OCI-LY7 (cell line): ENCODE measurements at places on chromosomes 1 and 21. TPM values are rescaled to one million over a fixed set of nuclear protein-coding genes. Genes with fewer than 3 reads are reported as not detected.
A peak's percentile ranks its signal among the peaks of the same experiment; 100 is the strongest.

DNA sequence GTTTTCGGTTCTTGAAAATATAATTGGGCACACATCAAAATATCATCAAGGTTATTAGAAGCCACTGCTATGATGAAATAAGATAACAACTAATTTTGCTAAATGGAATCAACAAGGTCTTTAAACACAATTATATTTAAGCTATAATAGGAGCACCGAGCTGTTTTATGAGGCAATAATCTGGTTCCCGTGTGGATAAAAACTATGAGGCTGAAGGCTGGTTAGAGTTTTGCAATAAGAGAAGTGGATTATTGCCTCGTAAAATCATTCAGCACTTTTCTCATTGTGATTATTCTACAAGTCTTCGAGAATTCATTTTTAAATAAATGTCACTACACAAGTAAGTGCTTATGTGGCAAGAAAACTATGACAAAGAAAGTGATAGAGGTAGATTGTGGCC is 975.7 kb upstream of the ADGRL2 start:
- DNase-seq = no peak

GRCh38 chr1:70024272-70024671 is 181.1 kb downstream of the LRRC40 start:
- no peak for DNase-seq

DNA sequence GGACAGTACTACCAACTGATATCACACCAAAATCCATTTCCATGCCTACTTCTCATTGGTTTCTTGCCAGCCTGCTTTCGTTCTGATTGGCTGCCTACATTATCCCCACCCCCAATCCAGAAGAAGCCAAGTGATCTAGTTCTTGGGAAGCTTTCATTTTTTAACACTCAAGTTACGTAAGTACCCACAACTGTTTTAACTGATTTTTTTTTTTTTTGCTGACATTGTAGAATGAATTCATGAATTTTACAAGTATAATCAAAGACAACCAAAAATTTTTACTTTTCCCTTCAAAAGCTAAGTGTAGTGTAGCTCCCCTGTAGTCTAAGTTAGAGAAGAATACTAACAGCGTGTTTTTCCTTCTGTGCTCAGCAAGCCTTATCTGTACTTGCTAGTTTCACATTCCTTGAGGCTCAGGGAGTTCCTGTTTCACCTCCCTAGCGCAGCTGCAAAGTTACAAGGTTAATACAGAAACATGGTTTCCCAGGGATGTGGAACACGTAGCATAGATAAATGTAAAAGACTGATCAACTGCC is at the start of gene SLC9C2:
Gene SLC9C2 (minus strand): TSS at position 17 of the 536 bp plus-strand sequence. CDS start 1,296 bp downstream, outside the sequence.
- peak; percentile 3 for DNase-seq

- DNase-seq = peak; percentile 82
Observed at GRCh38 chr1:236284291-236284721, 2.5 kb upstream of the ERO1B start.

DNA sequence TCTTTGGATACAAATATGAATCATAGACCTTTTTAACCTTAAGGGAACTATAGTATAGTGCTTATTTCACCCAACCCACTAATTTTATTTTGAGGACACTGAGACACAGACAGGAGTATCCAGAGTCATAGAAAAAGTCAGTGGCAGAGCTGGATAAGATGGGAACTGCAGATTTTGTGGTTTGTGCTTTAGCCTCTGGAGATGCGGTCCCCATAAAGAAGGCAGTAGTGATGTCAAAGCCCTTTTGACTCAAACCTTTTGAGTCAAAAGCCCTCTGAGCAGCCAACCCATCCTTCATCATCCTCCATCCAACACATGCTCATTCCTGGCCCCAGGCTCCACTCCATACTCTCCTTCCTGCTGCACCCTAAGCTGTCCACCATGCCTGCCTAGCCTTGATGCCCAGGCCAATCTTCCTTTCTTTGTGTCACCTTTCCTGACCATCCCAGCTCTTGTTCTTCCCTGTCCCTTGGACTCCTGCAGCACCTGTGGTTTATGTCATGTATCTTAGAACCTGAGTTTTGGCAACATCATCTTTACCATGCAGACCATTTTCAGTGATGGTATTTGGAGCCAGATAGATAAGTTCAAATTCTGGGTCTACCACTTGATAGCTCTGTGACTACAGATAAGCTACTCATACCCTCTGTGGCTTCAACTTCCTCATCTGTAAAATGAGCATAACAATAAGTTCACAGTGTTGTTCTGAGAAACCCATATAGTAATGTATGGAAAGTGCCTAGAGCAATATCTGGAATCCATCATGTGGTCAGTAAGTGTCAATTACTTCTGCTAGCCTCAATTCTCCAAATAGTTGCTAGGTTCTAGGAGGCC is 20.1 kb downstream of the SLAMF1 start:
- no peak for DNase-seq

- no peak for DNase-seq
Observed at GRCh38 chr1:8312235-8313218, 5.4 kb upstream of the SLC45A1 start.

- DNase-seq = no peak
Observed at GRCh38 chr1:151553659-151554058, 13.6 kb downstream of the TUFT1 start.

GRCh38 chr1:18645747-18646090 is 15.1 kb downstream of the PAX7 start:
- no peak for DNase-seq

GRCh38 chr1:70361727-70362398 is 7.3 kb upstream of the ANKRD13C start:
- DNase-seq = no peak

GRCh38 chr1:179141592-179142251 is 59.9 kb downstream of the TOR3A start:
- no peak for DNase-seq

GRCh38 chr1:26616881-26617280 is 78.9 kb upstream of the ARID1A start:
- DNase-seq = no peak

DNA sequence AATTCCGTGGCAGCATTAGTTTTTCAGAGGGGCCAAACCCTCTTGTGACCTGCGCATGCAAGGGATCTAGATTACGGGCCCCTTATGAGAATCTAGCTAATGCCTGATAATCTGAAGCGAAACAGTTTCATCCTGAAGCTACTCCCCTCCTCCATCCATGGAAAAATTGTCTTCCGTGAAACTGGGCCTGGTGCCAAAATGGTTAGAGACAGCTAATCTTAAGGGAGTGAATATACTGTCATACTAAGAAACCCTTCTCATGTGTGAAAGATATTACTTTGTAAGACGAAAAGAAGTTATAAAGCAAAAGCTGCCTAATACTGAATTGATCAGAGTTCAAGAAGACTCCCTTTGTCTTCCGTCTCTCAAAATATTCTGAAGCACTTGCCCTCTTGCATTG is 166.3 kb downstream of the DUSP10 start:
- no peak for DNase-seq

- DNase-seq = no peak
Observed at GRCh38 chr1:225448146-225448805, 20.4 kb upstream of the LBR start.

DNA sequence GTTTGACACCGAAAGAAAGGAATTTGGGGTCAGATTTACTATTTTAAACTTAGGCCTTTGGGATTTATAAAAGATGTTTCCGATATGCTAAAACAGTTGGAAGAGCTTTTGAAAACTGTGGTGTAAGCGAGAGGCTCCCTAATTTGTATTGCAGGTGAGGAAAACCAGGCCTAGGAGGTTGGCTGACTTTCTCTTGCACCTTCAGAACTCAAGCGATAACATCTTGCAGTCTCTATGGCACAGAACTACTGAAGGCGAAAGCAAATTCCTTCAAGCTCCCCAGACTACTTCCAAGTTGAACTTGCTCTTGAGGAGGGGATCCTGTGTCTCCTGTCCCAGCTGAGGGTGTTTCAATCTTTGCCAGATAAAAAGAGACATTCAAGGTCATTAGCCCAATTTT is 685.7 kb downstream of the ADGRL2 start:
- DNase-seq = no peak

GRCh38 chr1:1230656-1231399 is 973 bp downstream of the SDF4 start:
- no peak for DNase-seq

- DNase-seq = no peak
Observed at GRCh38 chr21:30880914-30881313, 466 bp downstream of the KRTAP11-1 start.

DNA sequence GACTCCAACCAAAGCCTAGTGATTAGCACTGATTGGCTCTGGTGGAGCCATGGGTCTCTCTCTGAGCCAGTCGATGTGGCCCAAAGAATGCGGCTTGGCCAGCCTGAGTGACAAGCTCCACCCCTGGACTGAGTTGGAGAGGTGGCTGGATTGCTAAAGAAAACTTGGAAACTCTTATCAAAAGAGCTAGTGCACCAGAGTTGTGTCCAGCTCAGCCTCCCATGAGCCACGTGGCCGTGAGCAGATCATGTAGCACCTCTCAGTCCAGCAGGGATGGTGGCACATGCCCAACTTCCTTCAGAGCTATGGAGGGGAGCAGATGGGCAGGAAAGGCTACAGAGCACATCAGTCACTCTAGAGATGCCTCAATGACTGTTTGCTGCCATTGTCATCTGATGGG is 142.8 kb upstream of the VAMP3 start:
- DNase-seq = no peak

DNA sequence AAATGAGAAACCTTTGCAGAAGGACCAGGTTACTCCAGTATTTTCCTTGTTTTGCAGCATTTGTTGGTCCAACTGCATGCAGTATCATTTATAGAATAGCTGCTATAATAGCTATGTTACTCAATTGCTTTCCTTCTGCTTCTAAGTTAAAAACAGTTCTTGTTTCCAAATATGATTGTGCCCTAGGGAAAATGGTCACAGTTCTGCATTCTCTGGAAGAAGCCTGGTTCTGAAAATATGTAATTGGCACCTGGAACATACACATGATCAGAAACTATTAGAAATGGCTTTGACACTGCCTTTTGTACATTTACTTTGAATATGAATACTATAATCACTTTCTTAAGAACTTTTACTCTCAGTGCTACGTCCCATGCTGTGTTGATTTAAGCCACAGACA is 33.6 kb downstream of the HENMT1 start:
- DNase-seq = no peak

DNA sequence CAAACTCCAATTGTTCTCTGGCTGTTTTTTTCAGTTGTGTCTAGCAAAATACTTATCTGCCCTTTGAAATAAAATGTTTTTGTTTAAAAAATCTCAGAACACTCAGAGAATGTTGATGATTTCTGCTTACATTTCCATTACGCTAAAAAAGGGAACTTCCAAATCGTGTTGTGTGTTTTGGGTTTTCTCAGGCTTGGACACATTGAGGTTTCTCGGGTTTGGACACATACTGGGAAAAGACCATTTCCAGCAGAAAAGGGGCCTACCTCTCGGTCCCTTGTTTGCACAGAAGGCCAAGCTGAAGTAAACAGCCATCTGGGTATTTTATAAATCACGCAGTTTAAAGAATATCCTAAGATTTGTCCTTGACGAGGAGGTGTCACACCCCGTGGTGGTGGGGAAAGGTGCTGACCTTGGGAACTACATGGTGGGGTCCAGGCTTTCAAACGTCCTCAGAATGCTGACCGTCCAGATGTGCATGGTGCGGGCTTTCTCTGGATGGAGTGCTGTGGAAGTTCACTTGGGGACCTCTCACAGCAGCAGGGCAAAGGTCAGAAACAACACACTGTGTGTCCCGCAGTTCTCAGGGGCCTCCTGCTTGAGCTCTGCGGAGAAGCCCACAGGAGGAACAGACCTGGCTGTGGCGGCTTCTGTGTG is 67.8 kb downstream of the SLC37A1 start:
- DNase-seq = no peak

DNA sequence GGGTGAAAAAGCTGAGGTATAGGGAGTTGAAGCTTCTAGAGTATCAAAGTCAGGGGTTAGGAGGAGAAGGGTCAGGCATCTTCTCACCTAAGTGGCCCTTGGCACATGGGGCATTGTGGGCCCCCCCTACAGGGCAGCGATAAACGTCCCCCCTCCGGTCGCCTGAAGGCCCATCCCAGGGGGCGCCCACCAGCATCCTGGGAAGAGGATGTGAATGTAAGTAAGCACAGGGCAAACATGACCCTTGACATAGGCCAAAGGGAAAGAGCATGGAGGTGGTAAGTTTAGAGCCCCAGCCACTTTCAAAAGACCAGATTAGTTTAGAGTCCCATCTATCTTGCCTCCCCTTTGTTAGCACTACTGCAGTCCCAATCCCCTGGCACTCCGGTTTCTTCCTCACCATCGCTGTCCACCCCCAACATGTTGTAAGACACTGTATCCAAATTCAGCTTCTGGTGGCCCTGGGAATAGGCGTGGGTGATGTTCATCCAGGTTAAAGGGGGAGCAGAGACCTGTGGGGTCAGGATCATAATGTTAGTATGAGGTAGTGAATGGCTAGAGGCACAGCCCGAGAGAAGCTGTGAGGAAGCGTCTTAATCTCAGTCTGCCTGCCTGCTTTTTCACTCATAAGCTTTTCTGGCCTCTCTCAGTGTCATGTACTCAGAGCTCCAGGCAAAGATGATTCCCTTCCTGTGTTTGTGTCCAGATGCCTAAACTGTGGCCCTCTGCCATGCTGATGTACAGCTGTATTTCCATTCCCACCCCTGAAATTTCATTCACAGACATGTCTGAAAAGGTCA is 2.7 kb downstream of the ITGA10 start:
- DNase-seq = no peak

DNA sequence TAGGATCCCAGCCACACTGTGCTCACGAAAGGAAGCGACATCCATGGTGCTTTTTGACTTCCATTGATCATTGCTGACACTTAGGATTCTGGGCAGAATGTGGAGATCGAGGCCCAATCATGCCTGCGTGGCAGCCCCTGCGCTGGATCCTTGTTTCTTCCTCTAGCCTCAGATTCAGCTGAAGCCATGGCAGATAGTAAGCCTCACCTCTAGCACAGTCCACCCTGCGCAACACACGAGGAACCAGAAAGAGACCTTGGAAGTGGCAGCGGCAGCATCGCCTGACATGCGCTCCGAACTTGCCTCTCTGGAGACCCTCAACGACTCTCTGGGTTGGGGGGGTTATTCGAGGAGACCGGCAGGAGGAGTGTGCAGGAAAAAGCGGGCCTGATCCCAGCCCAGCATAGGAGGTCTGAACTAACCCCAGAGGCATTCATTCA is 10.6 kb downstream of the HLX start:
- DNase-seq = no peak

OVAAL gene
- total RNA-seq = not detected in 2 replicates

TDRD10 gene
- not detected in 2 replicates for total RNA-seq

SDCCAG8 gene
- total RNA-seq = 26.2 and 28.7 TPM in 2 replicates

NHLH1 gene
- total RNA-seq = 0.65 and 0.68 TPM in 2 replicates

KDF1 gene
- not detected in 2 replicates for total RNA-seq

CBR1 gene
- total RNA-seq = not detected in 2 replicates

SYCP1 gene
- total RNA-seq = not detected in 2 replicates

FOXD2 gene
- 0.49 and 0.52 TPM in 2 replicates for total RNA-seq

TMEM82 gene
- total RNA-seq = not detected in 2 replicates

TMEM269 gene
- 0.46 and 0.81 TPM in 2 replicates for total RNA-seq

MPZ gene
- total RNA-seq = 9.0 and 10.8 TPM in 2 replicates

HTR6 gene
- not detected in 2 replicates for total RNA-seq
